ENCODE measurements at places on chromosomes 7 and 10.

DNA sequence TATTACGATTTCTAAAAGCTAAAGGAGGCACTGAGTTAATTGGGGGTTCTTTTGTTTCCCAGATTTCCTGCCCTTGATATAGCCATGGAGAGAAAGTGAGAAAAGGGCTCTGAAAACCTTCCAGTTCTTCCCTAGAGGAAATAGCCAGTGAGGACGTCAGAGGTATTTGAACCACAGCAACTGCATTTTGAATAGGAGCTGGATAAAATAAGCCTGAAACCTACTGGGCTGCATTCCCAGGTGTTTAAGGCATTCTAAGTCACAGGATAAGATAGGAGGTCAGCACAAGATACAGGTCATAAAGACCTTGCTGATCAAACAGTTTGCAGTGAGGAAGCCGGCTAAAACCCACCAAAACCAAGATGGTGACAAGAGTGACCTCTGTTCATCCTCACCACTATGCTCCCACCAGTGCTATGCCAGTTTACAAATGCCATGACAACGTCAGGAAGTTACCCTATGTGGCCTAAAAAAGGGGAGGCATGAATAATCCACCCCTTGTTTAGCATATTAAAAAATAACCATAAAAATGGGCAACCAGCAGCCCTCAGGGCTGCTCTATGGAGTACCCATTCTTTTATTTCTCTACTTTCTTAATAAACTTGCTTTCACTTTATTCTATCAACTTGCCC, 85.1 kb upstream of the FRMD4A start:
- no peak for DNase-seq

DNA sequence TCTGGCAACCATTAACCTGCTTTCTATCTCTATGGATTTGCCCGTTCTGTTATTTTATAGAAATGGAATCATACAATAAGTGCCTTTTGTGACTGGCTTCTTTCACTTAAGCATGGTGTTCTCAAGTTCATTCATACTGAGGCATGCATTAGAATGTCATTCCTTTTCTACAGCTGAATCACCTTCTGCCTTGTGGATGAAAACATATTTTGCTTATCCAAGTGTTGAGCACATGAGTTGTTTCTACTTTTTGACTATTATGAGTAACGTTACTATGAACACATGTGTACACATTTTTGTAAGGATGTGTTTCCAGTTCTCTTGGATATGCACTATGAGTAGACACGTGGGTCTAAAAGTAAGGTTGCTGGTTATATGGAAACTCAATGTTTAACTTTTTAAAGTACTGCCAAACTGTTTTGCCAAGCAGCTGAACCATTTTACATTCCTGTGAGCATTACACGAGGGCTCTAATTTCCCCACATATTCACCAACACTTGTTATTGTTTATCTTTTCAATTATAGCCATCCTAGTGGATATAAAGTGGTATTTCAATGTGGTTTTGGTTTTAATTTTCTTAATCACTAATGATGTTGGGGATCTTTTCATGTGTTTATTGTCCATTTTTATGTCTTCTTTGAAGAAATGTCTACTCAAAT, 241.3 kb downstream of the FANK1 start:
- DNase-seq, result no peak

DNA sequence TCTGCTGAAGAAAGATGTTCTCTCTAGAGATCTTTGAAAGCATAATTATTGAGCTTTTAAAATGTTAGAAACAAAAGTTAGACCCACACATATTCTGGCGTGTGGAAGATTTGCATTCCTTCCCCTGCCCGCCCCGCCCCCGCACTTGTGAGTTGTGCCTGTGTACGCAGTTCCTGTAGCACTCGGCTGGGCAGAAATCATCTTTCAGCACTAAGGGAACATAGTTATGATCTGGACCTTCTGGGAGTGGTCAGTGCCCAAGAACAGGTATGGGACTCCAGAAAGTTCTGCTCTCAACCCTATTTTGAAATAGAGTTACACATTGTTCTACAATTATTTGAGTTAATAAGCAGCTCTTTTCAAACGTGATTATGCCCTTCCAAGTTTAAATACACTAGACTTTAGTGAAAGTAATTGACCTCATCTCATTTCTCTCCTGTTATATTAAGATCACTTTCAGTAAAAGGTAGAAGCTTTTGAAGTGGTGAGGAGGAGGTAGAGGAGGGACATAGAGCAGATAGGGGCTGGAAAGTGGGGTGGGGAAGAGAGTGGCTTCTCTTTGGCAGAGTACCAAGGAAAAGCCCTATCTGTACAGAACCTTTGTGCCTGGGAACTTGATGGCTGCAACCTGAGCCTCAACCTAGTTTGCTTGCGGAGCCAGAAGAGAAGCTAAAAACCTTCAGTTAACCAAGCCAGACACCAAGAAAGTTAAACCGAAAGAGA, 5.7 kb downstream of the BLVRA start:
- no peak for DNase-seq

- DNase-seq, result no peak
These were observed 21.9 kb downstream of the PDCD4 start for GRCh38 chr10:110893559-110894179.
